CD4-positive, alpha-beta T cell treated with Interleukin-10 for 1 hour (primary cell): ENCODE measurements at places on chromosomes 5 and 9.

- DNase-seq = no peak
Measured at GRCh38 chr5:135477613-135478066, 25.5 kb upstream of the TIFAB start.

- peak; percentile 49 for DNase-seq
Measured at GRCh38 chr9:15277400-15278090, 29.5 kb downstream of the TTC39B start.

GRCh38 chr5:98489021-98489420 is 284.4 kb upstream of the RGMB start:
- no peak for DNase-seq

- DNase-seq = no peak
Measured at GRCh38 chr9:128819716-128820664, 1.7 kb downstream of the ENDOG start.

DNA sequence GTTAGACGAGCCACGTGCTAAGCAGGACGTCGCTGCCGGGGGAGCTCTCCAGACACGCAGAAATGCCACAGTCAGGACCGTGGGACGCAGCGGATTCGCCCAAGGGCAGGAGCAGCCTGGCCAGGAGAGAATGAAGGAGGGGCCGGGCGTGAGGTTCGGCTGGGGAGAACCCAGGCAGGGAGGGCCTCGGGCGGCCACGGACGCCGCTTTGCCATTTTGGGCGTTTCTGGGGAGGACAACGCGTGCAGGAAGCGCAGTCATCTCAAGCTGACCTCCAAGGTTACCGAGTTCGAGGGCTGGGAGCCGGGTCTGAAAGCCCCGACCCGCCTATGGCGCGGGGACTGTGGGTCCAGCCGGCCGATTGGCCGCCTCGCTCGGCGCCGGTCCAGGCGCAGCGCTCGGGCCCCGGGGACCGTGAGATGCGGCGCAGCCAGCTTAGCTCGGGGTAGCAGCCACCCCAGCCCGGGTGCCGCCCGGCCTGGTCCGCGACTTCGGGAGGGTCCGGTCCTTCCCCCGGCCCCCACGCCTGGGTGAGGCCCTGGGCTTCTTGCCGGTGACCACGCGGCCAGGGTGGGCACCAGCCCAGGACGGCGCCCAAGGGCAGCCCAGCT is 760 bp upstream of the MAN1B1 start:
- DNase-seq = peak; percentile 27

DNA sequence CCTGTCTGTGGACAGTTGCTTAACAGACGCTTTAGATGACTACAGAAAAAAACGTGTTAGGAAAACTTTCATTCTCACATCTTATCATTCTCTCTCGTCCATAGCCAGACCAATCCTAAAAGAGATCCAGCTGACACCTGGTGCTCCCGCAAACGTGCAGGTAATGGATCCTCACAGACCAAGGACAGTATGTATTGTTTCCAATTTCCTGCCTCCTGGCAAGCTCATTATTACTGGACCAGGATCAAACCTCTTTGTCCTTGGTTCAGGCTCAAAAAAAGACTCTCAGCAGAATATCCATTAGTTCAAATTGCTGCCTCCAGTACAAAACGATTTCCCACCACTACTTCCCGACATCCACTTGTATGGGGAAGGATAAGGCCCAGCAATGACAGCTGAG is 62.4 kb downstream of the SERINC5 start:
- DNase-seq = no peak

GRCh38 chr5:151002250-151002649 is 18.1 kb upstream of the GPX3 start:
- DNase-seq = no peak

- DNase-seq = no peak
Measured at GRCh38 chr5:176770431-176770830, 39.9 kb upstream of the UNC5A start.

DNA sequence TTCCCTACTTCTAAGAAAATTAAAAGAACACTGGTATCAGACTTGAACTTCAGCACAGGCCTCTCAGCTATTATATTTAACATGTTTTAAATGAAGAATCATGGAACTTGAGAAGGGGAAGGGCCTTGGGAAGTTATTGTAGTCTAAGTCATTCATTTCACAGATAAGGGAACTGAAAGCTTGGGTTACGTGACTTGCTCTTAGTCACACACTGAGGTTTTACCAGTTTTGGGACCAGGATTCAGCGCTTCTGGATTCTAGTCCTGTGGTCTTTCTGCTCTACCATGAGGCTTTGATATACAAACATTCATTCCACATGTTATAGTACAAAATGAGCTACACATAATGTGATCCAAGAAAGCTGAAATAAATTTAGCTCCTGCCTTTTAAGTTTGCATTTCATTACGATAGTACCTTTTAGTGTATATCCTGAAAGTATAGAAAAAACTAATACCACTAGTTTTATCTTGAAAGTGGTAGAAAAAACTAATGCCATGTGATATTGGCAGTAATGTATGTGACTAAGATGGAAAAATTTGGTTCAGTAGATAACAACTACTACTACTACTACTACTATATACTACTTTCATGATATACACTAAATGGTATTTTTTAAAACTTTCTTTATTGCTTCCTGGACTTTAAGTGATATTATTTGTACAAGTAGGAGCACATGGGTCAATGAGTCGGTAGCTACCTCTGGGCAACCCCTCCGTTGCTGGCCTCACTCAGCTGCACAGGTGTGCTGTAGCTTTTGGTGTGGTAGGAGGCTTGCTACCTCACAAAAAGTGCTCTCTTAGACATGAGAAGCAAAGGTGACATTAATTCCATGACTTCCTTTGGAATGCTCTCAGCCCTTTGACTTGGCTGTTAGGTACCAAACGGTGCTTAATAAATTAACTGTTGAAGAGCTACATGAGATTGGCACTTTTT is 40.7 kb downstream of the F2RL2 start:
- DNase-seq = peak; percentile 14

DNA sequence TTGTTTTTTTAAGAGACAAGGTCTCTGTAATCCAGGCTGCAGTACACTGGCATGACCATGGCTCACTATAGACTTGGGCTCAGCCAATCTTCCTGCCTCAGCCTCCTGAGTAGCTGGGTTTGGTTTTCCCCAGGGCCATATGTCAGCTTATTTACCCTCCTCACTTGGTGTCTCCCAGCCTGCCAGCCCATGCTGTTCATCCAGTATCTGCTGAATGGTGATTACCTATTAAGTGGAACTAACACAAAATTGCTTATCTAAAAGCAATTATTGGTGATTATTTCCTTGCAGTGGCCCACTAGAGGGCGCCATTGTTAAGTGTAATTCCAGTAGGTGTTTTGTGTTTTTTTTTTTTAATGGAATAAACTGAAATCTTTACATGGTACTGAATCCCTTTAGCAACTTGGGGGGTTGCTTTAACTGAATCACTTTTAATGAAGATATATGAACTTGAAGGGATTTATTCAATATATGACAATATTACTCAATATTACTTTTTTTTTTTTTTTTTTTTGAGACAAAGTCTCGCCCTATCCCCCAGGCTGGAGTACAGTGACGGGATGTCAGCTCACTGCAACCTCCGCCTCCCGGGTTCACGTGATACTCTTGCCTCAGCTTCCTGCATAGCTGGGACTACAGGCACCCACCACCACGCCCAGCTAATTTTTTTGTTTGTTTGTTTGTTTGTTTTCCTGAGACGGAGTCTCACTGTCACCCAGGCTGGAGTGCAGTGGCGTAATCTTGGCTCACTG is 13.8 kb downstream of the EXOSC2 start:
- peak; percentile 77 for DNase-seq

DNA sequence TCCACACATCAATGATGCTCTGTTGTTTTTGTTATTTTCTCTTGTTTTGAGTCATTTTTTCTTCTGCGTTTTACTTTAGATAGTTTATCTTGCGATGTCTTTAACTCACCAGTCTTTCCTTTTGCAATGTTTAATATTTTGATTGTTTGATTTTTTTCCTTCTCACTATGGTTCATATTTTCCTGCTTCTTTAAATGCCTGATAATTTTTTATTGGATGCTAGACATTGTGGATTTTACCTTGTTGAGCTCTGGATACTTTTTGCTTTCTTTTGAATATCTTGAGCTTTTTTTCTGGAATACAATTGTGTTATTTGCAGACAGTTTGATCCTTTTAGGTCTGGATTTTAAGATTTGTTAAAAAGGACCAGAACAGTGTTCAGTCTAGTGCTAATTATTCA is 55.2 kb upstream of the GAS1 start:
- DNase-seq = no peak

- no peak for DNase-seq
Measured at GRCh38 chr9:112618385-112619009, 99.4 kb downstream of the INIP start.

DNA sequence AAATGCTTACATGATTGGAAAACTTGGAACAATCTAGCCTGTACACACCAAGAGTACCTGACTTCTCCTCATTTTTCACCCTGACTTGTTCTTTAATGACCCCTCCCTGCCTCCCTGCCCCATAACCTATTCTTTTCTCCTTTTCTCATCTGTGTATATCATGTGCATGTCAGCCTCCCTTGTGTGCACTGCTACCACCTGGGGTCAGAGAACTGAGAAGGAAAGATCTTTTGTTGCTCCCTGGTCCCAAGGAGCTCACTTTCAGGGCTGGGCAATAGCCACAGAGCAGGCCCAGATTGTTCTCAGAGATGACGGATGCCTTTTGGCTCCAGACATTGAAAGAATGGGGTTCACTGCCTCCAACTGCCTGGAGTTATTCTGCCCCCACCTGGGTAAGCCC is 5.1 kb downstream of the MAP1B start:
- no peak for DNase-seq
